Amniotic stem cell (primary cell): ENCODE measurements at places on chromosomes 7 and 10.

DNA sequence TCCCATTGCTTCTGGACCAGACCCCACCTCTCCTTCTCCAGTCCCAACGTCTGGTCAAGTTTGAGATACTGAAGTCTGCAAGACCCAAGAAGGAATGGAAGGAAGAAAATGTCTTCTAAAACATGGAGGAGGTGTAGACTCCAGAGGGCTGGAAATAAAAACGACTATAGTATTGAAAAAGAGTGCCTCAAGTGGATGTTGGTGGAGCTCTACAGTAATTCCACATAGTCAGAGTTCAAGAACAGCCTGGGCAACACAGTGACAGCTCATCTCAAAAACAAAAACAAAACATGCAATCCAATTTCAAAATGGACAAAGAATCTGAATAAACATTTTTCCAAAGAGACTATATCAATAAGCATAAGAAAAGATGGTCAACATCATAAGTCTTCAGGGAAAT lies 2.3 kb upstream of the PCGF6 start:
- no peak for DNase-seq

DNA sequence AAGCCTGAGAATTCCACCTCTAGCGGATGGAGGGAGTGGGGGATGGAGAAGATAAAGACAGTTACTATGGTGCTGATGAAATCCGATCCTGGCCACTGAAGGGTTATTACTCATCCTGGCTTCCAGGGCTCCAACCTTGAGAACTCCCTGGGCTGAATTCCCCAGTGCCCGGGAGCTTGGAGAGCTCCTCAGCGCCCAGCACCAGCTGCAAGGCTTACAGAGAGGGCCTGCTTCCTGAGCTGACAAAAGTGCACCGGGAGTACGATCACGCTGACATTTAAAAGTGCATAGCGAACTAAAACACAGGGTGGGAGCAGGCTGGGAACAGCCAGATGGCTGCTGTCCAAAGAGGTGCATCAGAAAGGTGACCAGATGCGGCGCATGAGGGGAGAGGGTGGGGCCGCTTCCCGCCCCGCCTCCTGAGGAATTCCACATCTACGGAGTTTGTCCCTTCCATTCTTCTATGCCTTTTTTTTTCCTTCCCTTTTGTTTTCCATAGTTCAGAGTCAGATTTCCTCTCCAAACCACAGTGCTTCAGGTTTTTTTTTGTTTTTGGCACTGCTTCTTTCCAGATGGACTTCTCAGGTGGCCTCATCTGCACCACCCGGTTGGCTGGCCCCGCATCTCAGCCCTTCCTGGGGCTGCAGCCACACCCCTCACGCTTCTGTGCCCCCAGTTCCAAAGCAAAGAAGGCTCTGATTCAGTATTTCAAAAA lies 62.4 kb upstream of the MKRN1 start:
- DNase-seq: peak; percentile 79

DNA sequence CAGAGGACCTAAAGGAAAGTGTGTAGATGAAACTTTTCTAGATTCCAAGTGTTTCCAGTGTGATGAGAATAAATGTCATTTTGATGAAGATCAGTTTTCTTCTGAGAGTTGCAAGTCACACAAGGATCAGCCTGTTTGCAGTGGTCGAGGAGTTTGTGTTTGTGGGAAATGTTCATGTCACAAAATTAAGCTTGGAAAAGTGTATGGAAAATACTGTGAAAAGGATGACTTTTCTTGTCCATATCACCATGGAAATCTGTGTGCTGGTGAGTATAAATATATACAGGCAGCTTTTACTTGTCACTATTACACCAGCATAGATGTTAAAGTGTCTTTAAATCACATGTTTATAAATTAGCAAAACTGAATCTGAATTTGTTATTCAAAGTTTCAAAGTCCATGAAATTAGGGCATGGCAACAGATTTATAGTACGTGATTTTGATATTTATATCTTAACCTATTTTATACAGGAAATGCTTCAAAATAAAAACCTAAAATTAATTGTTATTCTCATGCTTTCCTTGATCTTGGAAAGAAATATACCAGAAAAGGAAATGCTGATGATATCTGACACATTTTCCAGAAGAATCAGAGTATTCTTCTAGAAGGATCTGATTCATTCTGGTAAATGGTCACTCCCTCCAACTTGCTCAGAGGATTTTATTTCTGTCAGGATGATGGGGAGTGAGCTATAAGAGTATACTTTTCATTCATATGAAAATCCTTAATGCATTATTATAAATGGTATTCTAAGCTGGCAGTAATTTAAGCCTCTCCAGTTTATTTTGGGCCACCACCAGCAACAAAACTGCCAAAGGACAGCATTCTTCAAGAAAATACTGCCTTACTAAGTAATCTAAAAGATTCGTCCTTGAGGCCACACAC lies 71.4 kb downstream of the ITGB8 start:
- no peak for DNase-seq

GRCh38 chr7:44071726-44072363 lies 6.5 kb upstream of the PGAM2 start:
- no peak for DNase-seq

GRCh38 chr7:155371884-155372781 lies 74.5 kb downstream of the INSIG1 start:
- DNase-seq: no peak

DNA sequence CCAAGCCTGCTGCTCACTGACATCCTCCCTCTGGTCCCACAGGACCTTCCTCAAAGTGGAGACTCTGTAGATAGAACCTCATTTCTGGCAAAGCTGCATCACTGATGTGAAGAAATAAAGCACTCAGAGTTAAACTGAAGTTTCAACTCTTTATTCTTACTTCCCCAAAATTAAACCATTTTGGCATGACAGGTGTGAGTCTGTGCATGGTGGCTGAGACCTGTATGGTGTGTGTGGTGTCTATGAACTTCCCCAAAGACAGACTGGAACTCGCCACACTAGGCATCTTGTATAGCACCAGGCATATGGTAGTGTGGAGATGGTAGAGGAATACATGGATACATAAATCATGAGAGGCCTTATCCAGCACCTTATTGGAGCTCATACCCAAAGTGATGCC lies 6.6 kb upstream of the WDFY4 start:
- no peak for DNase-seq

DNA sequence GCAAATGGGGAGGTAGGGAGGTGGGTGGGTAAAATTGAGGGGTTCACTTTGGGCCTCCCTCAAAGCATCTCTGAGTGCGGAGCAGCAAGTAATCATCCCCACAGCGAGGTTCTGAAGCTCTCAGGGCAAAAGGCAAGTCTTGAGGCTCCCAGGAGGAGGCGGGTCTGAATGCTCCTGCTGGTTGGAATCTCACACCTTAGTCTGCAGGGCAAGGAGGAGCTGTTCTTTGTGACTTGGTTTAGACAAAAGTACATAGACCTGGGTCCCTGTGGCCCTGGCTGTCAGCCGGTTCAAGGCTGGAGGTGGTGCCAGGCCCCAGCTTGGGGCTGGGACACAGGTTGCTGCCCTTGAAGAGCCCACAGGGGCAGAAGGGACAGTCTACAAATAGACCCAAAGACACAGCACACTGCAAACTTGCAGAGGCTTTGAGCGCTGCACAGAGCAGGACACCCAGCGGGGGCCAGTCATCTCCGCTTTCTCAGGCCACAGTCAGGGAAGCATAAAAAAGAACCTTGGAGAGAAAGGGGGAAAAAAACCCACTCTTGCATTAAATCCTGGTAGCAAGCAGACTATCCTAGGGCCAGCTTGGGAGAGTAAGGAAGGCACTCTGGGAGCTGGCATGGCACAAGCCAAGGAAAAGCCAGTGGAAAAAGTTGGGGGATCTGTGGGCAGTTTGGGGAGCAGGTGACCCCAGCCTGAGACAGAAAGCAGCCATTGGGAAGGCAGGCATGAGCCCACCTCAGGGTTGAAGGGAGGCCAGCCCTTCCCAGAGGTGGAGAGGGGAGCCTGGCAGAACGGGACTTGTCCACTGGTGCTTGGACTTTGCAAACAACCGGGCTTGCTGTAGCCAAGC lies 926 bp upstream of the C10orf71 start:
- DNase-seq: no peak

GRCh38 chr10:125985557-125986240 lies 89.3 kb downstream of the FANK1 start:
- DNase-seq: no peak

GRCh38 chr7:80140388-80140787 lies 5.8 kb downstream of the GNAI1 start:
- no peak for DNase-seq

DNA sequence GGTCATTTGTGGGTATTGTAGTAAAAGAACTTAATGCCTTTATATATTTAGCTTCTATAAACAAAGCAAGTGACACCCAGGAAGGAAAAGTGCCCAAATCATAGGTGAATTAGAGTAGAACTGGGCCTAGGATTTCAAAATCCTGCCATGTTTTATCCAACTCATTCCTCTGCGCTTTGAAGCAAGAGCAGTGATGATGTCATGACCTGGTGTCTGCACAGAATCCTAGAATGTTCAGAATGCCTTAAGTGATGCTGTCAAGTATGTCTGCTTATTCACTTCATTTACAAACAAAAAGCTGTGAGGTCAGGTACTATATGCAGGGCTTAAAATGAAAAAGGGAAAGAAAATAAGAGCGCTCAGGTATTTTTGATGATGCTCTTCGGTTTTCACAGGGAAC lies 737.2 kb upstream of the ANKRD30A start:
- no peak for DNase-seq

GRCh38 chr7:65477326-65477725 lies 103.7 kb downstream of the ZNF92 start:
- DNase-seq: no peak

GRCh38 chr7:37446371-37446770 lies 2.3 kb downstream of the ELMO1 start:
- no peak for DNase-seq

DNA sequence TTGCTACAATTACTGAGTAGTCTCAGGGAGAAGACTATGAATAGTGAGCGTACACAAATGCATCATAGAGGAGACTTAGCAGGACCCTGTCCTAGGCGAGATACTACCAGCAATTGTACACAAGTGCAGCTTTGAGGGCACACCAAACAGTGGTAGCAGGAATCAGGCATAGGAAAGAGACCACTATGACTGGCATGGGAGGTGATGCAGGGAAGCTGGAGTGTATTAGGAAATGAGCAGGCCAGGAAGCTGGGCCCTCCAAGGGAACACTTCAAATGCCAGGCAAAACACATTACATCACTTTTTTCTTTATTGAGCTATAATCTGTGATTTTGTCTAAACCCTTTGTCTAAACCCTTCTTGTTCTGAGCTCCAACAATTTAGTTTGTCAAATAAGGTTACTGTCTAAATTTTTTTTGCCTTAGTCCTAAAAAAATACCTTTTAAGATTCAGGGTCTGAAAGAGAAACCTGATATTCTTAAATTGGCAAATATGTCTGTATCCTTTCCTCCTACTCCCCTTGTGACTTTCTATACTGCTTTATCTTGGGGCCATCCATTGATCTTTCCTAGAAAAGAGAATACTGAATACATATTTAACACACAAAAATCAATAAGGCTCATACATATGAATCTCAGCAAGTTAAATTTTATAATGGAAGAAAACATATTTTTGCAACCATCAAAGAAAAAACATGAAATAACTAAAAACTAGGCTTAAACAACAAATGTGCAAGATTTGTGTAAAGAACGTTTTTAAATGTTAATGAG lies 193.8 kb upstream of the PHYHIPL start:
- DNase-seq: no peak
